ENCODE measurements at places on chromosomes 5 and 9.

DNA sequence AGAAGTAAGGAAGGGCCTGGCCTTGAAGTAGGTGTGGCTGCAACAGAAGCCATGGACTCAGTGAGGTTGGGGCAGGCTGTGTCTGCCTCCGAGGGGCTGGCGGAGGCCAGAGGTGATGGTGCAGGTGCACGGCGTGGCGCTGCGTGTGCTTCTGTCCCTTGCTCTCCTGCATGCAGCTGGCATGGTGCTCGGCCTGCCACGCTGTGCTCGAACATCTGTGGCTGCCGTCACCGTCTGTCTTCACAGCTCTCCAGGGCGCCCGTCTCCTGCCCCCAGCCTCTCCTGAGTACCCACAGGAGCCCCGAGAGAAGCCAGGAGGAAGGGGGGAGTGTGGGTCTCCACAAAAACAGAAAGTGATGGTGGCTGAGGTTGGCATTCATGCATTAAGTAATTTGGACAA lies 193.7 kb downstream of the CACNA1B start:
- DNase-seq: no peak

- DNase-seq: no peak
Observed at GRCh38 chr9:107669422-107669821, 179.9 kb upstream of the KLF4 start.

- peak; percentile 88 for DNase-seq
Observed at GRCh38 chr5:43041110-43041668, 1.1 kb upstream of the ANXA2R start.

GRCh38 chr5:174612686-174613085 lies 111.7 kb upstream of the MSX2 start:
- no peak for DNase-seq

DNA sequence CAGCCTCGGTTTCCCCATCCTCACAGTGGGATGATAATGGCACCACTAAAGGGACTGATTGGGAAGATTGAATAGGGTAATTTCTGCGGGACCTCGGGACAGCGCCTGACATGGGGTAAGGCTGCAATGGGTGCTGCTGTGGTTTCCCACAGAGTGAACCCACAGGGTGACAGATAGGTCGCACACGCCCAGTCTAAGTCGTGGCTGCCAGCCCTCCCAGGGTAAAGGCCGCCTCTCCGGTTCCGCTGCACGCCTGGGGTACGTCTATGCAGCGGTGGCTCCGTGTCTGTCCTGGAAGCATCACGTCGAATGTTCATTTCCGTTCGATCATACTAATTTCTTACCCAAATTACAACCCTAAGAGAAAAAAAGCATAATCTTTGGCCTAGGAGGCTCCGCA lies 631 bp downstream of the CFAP77 start:
- DNase-seq: no peak

GRCh38 chr9:25117791-25118190 lies 560.5 kb downstream of the TUSC1 start:
- DNase-seq: no peak

GRCh38 chr5:179455320-179455719 lies 95.0 kb upstream of the RUFY1 start:
- no peak for DNase-seq

GRCh38 chr5:124961521-124961920 lies 215.1 kb upstream of the ZNF608 start:
- no peak for DNase-seq

- DNase-seq: no peak
Observed at GRCh38 chr9:136175616-136176197, 29.2 kb downstream of the LHX3 start.

DNA sequence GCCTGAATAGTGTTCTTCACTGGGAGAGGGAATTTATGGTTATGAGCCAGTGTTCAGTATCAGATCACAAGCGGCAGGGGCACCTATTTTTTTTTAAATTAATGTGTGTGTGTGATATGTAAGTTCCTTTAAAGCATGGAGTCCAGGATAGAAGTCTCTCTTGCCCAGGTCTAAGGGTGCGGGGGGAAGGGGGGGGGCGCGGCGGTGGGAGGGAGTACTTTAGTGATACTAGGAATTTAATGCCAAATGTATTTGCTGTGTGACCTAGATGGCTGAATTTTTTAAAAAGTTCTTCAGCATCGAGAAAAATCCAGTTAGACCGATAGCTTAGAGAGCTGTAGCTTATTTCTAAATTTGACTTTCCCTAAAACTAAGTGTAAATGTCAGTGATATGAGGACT lies 1.5 kb upstream of the FCHO2 start:
- DNase-seq: no peak

DNA sequence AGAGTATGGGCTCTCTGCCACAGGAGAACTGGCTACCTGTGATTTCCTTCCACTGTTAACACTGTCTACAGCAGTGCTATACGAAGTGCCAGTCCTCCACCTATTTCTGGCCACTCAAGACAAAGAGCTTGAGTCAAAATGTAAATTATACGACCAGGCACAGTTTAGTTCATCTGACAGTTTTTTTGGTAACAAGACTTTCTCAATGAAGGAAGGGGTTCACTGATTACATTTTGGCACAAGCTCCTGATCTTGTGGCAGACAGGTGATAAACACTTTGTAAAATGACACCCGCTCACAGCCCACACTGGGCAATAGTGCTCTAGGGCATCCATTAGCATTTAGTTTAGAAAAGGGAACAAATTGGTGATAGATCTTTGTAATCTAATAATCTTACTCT lies 8.6 kb downstream of the RBM22 start:
- no peak for DNase-seq

DNA sequence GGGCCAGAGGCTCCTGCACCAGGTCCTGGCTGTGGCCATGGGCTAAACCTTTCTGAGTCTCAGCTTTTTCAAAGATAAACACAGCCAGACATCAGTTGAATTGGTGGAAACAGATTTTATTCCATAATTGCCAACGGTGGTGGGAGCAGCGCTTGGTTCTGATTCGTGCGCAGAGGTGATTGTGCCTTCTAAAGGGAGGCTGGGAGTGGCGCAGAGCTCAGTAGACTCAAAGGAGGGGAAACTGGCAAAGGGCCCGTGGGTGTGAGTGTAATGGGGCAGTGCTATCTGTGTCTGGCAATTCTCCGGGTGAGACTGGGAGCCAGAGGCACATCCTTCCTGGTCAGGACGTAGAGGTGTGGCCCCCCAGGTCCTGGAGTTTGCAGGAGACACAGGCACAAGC lies 169.4 kb upstream of the PPP1R26 start:
- no peak for DNase-seq

DNA sequence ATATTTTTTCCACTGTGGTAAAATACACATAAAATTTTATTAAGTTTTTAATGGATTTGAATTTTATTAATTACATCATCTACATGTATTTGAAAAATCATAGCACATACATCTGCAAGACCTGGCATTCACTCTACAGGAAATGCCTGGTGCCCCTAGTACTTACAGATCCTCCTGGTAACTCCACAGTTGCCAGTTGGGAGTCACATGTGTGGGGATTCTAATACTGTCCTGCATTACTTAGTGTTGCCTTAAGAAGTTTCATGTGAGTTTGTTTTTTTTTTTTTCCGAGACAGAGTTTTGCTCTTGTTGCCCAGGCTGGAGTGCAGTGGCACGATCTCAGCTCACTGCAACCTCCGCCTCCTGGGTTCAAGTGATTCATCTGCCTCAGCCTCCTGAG lies 18.1 kb downstream of the KDM3B start:
- no peak for DNase-seq

DNA sequence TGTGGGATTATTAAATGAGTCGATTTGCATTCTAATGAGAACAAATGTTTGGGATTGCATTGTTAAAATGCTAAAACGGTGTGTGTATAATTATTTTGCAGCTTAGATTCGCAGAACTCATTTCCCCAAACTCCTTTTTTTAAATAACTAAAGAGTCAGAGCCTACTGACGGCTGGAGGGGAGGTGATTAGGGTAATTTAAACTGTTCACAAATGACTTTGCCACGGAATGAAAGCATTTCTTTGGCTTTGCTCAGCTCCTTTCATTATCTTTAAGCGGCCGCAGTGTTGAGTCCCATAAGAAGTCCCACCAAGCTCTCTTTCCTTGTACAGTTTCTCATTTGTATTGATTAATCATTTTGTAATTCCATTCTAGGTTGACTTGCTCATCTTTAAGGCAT lies 1632.8 kb downstream of the MAT2B start:
- DNase-seq: no peak

DNA sequence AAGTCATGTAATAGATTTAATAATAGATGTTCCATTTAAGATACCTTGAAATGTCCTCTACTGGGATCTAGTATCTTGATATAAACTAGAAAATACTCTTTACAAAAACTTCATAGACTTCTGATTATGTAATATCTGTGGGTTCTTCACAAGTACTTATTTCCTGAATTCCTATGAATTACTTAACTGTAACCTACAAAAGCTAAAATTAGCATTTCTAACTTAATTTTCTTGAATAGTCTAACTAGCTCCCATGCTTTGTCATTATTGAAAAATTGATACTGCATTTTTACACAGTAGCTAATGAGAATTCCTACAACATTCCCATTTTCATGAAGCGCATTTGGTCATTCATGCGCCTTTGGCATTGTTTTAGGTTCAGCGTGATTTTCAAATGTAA lies 1828.2 kb downstream of the MAT2B start:
- DNase-seq: peak; percentile 16

DNA sequence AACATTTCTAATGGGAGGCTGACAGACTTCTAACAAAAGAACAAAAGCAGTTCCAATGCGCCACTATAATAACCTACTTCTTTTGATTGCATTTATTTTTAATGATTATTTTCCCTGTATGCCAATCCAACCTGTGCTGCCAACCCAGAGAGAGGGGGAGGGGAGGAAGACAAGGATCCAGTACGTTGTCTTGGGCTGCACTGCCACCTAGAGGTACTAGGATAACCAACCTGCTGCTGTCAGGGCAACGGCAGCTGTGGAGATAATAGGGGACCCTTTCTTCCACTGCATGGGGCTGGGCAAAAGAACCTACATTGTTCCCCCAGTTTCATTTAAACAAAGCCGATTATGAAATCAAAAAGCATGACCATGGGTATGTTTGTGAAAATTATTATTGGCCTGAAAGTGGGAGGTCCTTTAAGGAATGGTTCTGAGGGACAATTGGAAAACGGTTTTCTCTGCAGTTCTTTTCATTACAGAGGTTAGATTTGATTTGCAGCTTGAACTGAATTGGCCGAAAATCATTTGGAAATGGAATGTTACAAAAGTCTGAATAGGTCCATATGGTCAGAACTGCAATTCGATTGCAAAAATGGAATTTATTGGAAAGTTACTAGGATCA lies 101.3 kb downstream of the RASEF start:
- DNase-seq: peak; percentile 68

- DNase-seq: no peak
Observed at GRCh38 chr5:59684388-59685190, 208.9 kb downstream of the PDE4D start.

DNA sequence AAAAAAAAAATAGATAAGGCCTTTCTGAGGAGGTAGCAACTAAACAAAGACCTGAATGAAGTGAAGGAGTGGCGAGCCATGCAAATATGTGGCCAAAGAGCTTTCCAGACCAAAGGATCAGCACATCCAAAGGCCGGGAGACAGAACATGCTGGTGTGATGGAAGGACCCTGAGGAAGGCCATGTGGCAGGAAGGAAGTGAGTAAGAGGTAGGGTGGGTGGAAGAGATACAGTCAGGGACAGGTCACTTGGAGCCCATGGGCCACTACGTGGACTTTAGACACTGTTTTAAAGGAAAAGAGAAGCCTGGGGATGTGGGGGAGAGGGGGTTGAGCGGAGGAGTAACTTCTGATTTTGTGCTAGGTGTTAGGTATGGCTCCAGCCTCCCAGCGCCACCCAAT lies 31.3 kb downstream of the SPRY4 start:
- no peak for DNase-seq

Measured in amniotic epithelial cell (primary cell).